Stomach (tissue), 19 donors: ENCODE measurements at places on chromosomes 11 and 22. TPM values are rescaled to one million over a fixed set of nuclear protein-coding genes. Genes with fewer than 3 reads are reported as not detected.
A peak's percentile ranks its signal among the peaks of the same experiment; 100 is the strongest.

- H3K4me3 ChIP-seq = no peak overlapping the region
- no peak for DNase-seq
- no peaks in the 10 kb centered on the region for H3K27me3 ChIP-seq
- H3K4me1 ChIP-seq = no peaks in the 10 kb centered on the region
- no peak overlapping the region for H3K27ac ChIP-seq
These were observed 95.6 kb downstream of the KCNQ1 start for GRCh38 chr11:2540223-2540991.

DNA sequence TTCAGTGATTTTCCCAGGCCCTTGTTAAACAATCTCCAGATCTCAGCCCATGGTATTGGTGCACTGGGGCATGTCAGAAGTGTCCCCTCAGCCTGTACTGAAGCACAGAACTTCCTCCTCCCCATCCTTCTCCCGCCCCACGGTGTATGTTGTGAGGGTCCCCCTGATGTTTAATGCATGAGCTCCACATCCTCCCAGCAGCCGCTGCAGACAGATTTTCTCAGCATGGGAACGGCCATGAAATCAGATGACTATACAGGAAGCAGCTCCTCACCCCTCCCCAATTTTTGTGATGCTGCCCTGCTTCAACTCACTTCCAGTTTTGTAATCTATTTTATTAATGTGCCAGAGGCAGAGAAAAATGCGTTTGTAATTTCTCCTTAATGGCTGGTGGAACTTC is 406.0 kb downstream of the MIAT start:
- H3K4me3 ChIP-seq = no peak overlapping the region
- no peaks in the 10 kb centered on the region for H3K4me1 ChIP-seq
- DNase-seq = no peak
- no peaks in the 10 kb centered on the region for H3K27me3 ChIP-seq
- H3K36me3 ChIP-seq = no peaks in the 10 kb centered on the region

DNA sequence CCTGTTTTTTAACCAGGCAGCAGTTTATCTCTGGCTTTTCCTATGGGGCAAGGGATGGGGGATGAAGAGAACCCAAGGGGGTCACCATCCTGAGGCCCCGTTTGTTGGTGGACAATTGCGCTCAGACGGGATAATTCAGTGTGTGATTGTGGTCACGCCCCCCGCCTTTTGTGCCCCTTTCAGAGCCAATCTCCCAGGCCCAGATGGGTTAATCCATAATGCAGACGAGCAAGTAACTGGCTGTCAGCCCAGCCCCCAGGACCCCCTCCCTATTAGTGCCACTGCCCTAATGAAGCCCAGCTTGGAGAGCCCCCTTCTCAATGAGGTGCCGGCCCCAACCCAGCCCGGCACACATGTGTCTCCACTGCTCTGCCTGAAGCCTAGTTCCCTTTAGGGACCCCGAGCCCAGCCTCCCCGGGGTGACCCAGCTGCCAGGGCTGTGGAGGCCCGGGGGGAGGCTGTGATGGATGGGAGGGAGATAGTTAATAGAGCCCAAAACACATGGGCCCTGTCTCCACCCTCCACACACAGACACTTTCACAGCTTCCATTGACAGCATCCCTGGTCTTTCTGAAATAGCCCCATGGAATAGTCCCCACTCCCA is 19.1 kb upstream of the ROBO3 start:
- H3K4me1 ChIP-seq = peaks cover 25% of the 10 kb centered on the region
- H3K4me3 ChIP-seq = no peak overlapping the region
- no peak overlapping the region for H3K27ac ChIP-seq
- H3K36me3 ChIP-seq = no peaks in the 10 kb centered on the region

DNA sequence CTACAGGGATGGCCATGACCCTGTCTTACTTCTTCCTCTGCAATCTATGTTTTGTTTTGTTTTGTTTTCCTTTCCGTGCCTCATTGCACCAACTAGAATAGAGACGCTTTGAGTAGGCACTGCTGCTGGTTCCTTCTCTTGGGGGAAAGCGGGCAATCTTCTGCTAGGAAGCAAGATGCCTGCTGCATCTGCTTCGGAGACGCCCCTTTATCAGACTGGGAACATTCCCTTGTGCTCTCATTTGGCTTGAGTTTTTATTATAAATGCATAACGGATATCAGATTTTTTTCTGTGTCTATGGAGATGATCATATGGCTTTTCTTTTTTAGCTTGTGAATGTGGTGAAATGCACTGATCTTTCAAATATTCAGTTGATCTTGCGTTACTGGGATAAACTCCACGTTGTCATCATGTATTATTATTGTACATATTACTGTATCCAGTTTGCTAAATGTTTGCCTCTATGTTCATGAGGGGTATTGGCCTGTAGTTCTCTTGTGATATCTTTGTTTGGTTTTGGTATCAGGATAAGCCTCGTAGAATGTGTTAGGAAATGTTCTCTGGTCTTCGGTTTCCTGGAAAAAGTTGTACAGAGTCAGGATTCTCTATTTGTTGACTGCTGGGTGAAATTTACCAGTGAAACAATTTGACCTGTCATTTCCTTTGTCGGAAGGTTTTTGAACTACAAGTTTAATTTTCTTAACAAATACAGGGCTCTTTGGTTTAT is 23.4 kb upstream of the KRTAP5-6 start:
- H3K36me3 ChIP-seq = no peaks in the 10 kb centered on the region
- peaks cover 68% of the 10 kb centered on the region for H3K27me3 ChIP-seq
- H3K27ac ChIP-seq = no peak overlapping the region
- DNase-seq = no peak
- H3K4me3 ChIP-seq = no peak overlapping the region

DNA sequence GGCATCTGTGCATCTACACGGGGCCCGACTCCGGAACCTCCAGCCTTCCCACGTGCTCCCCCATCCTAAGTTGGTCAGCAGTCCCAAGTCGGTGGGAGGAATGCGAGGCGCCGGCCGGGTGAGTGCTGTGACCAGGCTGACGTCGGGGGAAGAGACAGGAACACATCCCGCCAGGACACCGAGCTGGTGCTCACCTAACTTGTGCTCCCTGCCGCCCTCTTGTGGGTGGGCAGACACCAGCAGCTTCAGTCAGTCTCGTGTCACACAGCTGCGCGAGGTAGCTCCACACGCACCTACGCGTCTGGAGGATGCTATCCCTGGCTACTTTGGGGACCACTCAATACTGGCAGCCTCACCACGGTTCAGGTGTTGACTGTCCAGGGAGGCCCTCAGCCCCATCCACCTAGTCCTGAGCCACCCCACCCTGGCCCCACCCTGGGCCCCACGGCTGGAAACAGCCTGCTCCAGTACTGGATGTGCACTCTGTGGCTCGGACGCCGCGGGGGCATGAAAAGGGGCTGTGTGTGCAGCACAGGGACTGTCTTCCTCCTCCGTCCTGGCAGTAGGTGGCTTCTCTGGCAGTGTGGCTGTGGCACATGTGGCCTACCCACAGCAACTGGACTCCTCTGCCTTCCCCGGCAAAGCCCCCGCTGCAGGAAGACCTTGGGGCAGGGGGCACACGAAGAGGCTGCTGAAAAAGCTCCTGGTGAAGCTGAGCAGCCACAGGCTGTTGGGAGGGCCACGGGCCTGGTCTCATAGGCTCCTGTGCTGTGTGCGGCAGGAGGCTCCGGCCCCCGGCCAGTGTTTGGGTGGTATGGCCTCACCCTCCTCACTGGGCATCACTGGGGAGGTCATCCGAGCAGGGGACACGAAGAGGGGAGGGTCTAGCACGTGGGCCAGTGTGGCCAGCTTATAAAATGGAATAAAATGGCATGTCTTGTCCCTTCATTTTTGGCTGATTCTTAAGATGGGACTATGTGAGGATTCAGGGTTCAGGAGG is 11.2 kb upstream of the BID start:
- DNase-seq = peak; percentile 79
- H3K27me3 ChIP-seq = peaks cover 3% of the 10 kb centered on the region
- peaks cover 24% of the 10 kb centered on the region for H3K36me3 ChIP-seq

DNA sequence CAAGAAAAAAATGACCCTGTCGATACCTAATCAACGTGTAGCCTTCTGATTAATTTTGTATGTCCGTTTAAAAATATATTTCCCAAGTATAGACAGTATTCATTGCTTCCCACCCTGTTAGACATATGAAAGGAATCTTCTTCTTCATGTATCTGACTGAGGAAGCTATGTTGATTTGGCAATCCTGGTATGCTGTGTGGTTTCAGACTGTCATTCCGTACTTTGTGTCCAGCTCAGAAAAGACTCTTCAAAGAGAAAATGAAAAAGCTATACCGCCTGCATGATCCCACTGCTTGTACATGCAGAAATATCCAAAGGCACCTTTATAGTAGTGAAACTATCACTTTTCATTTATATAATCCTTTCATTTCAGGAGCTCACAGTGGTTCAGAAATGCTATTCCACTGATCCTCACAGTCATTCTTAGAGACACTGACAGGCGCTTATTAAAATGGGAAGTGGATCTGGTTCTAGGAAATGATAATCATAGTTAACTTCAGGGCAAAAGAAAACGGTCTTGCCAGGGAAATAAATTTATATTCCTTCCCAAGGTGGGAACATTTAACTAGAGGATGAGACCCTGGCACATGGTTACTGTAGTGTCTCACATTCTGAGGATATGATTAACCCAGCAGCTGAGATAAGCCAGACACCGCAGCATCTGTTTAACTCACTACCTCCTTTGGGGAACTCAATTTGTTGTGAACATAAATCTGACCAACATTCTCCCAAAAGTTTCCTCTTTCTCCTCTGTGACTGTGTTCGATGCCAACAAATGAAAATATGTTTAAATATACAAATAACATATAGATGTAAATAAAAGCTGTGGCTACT is 599.2 kb upstream of the LUZP2 start:
- DNase-seq = peak; percentile 13
- no peaks in the 10 kb centered on the region for H3K27me3 ChIP-seq
- no peaks in the 10 kb centered on the region for H3K4me1 ChIP-seq
- H3K4me3 ChIP-seq = no peak overlapping the region
- no peak overlapping the region for H3K27ac ChIP-seq
- H3K36me3 ChIP-seq = no peaks in the 10 kb centered on the region

DNA sequence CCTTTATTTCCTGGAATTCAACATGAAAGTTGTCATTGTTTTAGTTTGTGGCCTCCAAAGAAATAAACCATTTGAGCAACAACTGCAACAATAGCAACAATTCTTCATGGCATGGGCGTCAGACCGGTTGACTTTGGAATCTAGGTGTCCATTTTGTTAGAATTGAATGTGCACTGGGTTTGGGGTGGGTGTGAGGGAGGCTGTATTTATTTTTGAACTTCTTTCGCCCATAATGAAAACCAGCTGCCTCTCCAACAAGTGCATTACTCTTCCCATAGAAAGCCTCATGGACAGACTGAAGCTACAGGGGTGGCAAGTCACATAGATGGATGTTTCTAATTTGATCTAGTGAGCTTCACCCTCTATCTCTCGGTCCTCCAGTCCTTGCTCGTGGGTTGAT is 85.4 kb downstream of the ADAMTS15 start:
- no peaks in the 10 kb centered on the region for H3K36me3 ChIP-seq
- no peak overlapping the region for H3K27ac ChIP-seq
- no peaks in the 10 kb centered on the region for H3K27me3 ChIP-seq
- DNase-seq = no peak
- no peak overlapping the region for H3K4me3 ChIP-seq
- peaks cover 7% of the 10 kb centered on the region for H3K4me1 ChIP-seq

- DNase-seq = no peak
- H3K4me3 ChIP-seq = no peak overlapping the region
- H3K36me3 ChIP-seq = no peaks in the 10 kb centered on the region
- no peak overlapping the region for H3K27ac ChIP-seq
- no peaks in the 10 kb centered on the region for H3K4me1 ChIP-seq
- peaks cover 14% of the 10 kb centered on the region for H3K27me3 ChIP-seq
These were observed 78.8 kb upstream of the TOP3B start for GRCh38 chr22:22061085-22062077.

DNA sequence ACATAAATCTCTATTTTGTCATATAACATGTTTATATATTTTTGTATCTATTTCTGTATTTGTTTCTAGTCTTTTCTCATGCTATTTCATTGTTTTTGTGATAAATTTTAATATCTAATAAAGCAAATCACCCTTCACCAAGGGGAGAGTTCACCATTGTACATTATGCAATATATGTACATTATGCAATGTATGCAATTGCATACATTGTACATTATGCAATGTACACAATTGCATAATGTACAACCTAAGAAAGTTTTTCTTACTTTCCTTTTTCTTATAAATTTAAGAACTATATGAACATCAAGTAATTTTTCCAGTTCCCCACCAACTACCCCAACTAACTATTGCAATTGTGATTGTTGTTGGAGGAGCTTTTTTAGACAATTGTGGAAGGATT is 44.1 kb upstream of the GLYATL2 start:
- H3K27ac ChIP-seq = no peak overlapping the region
- DNase-seq = no peak
- H3K36me3 ChIP-seq = no peaks in the 10 kb centered on the region
- H3K4me3 ChIP-seq = no peak overlapping the region

- no peak for DNase-seq
- H3K4me1 ChIP-seq = no peaks in the 10 kb centered on the region
- no peak overlapping the region for H3K27ac ChIP-seq
- no peaks in the 10 kb centered on the region for H3K27me3 ChIP-seq
- H3K36me3 ChIP-seq = no peaks in the 10 kb centered on the region
These were observed 22.6 kb upstream of the CCDC134 start for GRCh38 chr22:41777749-41778425.

GRCh38 chr11:68999093-68999747 is 13.8 kb downstream of the MRGPRF start:
- peak overlapping the region; percentile 94 for H3K27ac ChIP-seq
- peak; percentile 3 for DNase-seq
- H3K4me3 ChIP-seq = no peak overlapping the region
- peaks cover 5% of the 10 kb centered on the region for H3K27me3 ChIP-seq
- peaks cover 4% of the 10 kb centered on the region for H3K36me3 ChIP-seq
- peaks cover 53% of the 10 kb centered on the region for H3K4me1 ChIP-seq

DNA sequence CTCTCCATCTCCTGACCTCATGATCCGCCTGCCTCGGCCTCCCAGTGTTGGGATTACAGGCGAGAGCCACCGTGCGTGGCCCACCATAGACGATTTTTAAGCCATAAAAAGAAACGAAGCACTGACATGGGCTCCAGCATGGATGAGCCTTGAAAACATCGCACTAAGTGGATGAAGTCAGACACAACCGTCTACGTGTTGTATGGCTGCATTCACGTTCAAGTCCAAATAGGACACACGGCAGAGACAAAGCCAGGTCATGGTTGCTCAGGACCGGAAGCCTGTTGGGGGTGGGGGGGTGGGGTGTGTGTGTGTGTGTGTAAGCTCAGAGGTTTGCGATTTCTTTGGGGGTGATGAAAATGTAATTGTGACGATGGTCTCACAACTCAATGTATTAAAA is 10.0 kb downstream of the RRP7A start:
- H3K27me3 ChIP-seq = no peaks in the 10 kb centered on the region
- no peak overlapping the region for H3K27ac ChIP-seq
- DNase-seq = no peak

- H3K36me3 ChIP-seq = no peaks in the 10 kb centered on the region
- no peak for DNase-seq
- no peak overlapping the region for H3K27ac ChIP-seq
- peaks cover 33% of the 10 kb centered on the region for H3K4me1 ChIP-seq
- no peak overlapping the region for H3K4me3 ChIP-seq
These were observed 102.8 kb downstream of the STIM1 start for GRCh38 chr11:3958281-3958680.

The PLA2G3 gene
- total RNA-seq = not detected

The VPREB3 gene
- total RNA-seq = not detected
